ENCODE measurements at places on chromosomes 16 and 17. TPM values are rescaled to one million over a fixed set of nuclear protein-coding genes. Genes with fewer than 3 reads are reported as not detected.

DNA sequence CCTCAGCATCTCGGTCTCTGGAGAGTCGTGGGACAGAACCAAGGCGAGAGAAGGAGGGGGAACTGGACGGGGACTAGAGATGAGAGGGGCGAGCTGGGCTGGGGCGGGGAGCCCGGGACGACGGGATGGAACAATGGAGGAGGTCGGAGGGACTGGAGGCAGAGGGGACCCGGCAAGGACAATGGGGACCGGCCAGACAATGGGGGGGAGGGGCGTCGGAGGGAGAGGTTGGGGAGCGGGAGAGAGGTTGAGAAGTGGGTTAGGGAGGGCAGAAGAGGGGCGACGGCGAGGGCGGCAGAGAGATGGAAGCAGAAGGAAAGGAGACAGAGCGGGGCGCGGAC, 719 bp downstream of the NGFR start:
- no peak for DNase-seq

GRCh38 chr17:77089124-77089490, 51.7 kb upstream of the SEC14L1 start:
- no peak for DNase-seq

DNA sequence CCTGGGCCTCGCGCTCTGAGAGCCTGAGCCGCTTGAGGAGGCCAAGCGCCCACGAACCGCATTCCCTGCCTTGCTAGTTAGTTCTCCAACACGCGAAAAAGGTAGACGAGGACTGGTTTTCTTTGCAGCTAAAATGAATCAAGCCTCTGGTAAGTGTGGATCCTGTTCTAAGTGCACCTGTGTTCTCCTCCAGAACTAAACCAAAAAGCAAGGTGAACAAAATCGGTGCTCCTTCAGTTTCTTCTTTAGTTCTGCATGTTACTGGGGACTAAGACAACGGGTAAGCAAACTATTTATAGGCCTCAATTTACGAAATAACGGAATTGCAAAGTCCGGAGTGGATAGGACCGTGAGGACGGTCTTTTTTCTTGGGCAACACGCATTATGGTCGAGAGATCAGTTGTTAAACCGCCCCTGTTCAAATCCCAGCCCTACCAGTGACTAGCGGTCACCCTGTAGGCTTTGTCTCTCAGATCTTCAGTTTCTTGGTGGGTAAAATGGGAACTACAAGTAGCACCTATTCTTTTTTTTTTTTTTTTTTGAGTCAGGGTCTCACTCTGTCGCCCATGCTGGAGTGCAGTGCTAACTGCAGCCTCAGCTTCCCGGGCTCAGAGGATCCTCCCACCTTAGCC, 993 bp upstream of the ANKRD11 start:
- no peak for DNase-seq

DNA sequence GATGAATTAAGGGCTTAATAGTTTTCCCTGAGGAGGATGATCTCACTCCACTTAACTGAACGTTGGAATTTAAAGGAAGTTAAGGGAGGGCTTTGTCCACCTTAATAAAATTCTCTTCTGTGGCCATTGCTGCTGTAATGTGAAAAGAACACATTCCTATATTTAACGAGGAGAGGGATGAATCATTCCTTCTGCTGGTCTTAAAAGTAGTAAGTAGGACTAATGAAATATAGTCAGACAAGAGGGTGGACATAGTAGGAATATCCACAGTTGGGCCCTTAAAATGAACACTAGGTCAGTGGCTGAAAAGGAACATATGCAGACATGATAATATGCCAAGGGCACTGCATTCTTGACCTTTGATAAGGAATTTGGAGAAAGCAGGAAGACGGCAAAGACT, 405.6 kb downstream of the PMP22 start:
- no peak for DNase-seq

DNA sequence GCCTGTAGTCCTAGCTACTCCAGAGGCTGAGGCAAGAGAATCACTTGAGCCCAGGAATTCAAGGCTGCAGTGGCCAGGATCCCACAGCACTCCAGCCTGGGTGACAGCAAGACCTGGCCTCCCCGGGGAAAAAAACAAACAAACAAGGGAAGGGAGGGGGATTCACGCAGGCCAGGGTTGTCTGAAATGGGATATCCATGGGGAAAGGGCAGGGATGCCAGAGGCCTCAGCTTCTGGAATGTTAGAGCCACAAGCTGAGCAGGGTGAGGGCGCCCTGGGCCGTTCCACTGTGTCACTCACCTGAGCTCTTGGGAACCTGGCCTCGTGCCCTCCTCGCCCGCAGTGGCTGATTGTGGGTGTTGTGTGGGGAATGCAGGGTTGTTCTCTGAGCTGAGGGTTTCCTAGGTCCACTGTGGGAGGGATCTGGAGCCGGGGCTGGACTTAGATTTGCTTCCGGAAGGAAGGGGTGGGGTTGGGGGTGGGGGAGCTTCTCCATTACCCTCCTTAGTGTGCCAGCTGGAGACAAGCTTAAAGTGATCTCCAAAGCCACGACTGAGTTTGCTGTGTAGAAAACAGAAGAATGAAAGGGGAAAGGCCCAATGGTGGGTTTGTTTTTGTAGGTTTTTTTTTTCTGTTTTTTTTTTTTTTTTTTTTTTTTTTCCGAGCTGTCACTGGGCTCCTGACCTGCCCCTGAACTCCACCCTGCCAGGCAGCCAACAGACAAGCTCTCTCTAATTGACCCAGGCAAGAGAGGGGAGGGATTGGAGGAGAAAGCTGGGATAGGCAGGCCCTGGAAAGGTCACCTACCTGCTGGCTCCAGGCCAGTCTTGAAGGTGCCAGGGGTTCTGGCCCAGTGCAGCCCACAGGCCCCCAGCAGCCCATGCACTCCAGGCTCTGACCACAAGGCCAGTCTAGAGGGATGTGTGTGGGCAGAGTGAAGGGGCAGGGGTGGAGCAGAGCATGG, at the start of gene SULT1A1:
Gene SULT1A1, minus strand, starts transcription at position 414 of the 964 bp plus-strand sequence. CDS start 1,189 bp downstream, outside the sequence.
- DNase-seq = no peak

- DNase-seq = peak; percentile 17
Observed at GRCh38 chr16:28981517-28981916, 3.3 kb upstream of the LAT start.

GRCh38 chr16:66850115-66850815, 6.1 kb downstream of the CA7 start:
- no peak for DNase-seq

DNA sequence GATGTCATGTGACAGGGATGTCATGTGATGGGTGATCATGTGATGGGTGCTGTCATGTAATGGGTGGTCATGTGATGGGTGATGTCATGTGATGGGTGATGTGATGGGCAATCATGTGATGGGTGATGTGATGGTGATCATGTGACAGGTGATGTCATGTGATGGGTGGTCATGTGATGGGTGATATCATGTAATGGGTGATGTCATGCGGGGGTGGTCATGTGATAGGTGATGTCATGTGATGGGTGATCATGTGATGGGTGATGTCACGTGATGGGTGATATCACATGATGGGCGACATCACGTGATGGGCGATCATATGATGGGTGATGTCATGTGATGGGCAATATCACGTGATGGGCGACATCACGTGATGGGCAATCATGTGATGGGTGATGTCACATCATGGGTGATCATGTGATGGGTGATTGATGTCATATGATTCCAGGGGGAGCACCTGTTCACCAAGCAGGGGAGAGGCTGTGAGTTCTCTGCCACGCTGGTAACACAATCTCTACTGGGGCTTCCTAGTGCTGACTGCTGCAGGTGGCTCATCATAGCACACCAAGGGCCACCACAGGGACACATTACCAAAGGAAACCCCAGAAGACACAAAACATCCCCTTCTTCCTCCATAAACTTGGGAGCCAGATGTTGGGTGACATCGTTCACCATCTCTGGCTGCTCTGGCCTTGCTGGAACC, 16.5 kb downstream of the CD300LB start:
- DNase-seq = no peak

- no peak for DNase-seq
Observed at GRCh38 chr16:27481282-27481934, 68.3 kb downstream of the GTF3C1 start.

- DNase-seq = no peak
Observed at GRCh38 chr17:50609380-50610074, 25.2 kb upstream of the ABCC3 start.

DNA sequence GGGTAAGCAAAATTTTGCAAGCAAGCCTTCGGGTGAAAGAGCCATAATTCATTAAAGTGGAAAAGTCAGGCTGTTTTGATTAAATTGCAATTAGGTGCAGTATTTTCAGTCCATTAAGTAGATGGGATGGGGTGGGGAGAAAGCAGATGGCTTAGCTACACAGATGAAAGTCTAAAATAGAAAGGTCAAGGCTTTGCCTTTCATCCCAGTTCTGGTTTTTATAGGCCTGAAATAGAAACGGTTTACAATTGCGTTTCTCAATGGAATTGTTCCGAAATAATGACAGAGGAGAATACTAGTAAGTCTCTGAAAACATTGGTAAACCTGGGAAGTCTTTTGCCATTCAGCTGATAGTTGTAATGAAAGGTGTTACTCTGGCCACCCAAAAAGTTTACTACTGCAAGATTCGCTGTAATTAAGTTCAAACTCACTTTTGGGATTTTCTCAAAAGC, 1.5 kb downstream of the PPM1E start:
- no peak for DNase-seq

- DNase-seq = no peak
Observed at GRCh38 chr17:11545002-11545401, 53.3 kb upstream of the DNAH9 start.

DNA sequence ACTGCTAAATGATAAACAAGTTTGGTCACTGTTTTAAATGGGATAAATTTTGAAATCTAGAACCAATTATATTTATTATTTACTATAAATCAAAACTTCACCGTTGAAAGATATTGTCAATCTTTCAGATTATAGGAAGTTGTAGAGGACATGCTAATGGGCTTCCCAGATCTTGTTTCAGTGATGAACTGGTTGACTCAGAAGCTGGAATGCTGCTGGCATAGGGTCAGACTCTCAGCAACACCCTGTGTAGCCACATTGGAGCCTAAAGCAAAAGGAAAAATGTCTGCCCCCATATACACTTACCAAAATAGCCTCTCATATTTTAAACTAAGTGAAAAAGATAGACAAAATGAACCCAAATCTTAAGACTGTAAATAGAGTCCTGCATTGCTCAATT, 916.9 kb upstream of the SOX9 start:
- no peak for DNase-seq

- no peak for DNase-seq
Observed at GRCh38 chr16:2008631-2009163, 924 bp downstream of the ZNF598 start.

DNA sequence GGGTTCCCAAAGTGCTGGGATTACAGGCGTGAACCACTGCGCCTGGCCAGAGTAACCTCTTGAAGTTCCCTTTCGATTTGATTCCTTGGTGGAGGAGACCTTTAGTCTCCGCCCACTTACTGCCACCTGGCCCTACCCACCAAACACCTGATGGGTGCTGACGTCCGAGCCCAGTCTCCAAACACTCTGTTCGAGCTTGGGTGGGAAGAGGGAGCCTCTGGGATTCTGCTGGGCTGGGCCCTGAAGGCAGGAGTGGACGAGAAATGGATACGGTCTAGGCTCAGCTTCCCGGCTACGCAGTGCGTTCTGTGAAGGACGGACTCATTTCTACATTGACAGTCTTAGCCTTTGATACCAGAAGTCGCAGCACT, 870 bp upstream of the ITGA3 start:
- no peak for DNase-seq

DNA sequence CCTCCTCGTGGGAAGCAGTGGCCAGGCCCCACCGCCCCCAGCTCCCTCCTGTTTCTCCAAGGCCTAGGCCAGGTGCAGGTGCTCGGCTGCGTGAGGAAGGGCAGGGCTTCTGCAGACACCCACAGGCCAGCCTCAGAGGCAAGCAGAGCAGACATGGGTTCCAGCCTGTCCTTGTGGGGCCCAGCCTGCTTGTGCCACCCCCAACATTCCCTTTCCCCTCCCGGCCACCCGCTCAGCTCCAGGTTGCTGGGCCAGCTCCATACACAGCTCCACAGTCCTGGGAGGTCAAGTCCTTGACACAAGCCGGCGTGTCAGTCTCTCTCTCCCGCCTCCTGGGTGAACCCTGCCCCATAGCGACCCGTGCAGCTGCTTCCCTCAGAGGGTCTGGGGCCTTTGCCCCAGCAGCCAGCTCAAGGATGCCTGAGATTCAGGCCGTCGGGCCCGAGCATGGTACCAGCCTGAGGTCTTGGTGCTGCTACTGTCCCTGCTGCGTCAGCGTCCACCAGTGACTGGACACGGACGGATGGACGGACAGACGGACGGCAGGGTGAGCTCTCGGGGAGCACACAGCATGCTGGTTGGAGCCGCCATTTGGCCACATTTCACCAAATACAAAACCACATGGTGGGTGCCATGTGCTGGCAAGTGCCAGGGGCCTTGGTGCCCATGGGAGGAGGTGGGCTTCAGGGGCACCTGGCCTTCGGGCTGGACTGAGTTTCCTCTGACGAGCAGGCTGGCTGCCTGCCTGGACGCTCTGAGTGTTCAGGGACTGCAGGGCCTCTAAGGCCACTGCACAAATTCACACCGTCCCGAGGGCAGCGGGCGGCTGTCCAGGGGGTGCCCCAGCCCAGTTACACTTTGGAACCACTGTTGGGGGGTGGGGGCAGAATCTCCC, 8.0 kb downstream of the SECTM1 start:
- no peak for DNase-seq

GRCh38 chr16:77424871-77425604, 9.8 kb downstream of the ADAMTS18 start:
- DNase-seq = no peak

DNA sequence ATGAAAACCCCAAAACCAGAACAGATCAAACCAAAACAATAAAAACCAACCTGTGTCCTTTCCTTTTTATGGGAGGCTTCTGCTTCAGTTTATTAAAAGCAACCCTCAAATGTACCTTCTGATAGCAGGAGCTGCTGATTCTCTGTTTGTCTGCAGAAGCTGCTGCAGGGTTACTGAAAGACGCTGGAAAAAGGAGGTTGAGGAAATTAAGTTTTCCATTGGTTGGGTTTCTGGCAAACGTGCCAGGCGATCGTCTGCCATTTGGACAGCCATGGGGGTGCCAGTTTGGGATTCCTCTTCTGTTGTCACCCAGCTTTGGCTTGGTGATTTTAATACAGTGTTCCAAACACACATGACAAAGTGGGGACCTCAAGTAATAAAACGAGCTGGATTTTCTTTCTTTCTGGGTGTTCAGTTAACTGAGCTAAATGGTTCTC, 185.4 kb upstream of the ZFHX3 start:
- DNase-seq = no peak

DNA sequence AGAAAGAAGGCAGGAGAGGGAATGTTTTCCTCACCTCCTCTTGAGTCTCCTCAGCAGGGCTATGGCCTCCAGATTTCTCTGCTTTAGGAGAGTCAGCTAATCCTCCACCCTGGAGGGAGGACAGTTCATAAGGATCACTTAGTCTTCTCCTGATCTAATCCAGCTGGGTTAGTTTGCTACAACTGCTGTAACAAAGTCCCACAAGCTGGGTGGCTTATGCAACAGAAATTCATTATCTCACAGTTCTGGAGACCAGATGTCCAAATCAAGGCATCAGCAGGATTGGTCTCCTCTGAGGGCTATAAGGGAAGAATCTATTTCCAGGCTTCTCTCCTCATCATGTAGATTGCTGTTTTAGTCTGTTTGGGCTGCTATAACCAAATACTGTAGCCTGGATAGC, 40.6 kb upstream of the XYLT1 start:
- DNase-seq = no peak

GRCh38 chr17:59431601-59432000, 100.1 kb downstream of the YPEL2 start:
- no peak for DNase-seq

GRCh38 chr16:228151-228851, 948 bp downstream of the LUC7L start:
- no peak for DNase-seq

- DNase-seq = no peak
Observed at GRCh38 chr17:44970136-44970741, 2.1 kb upstream of the C1QL1 start.

HBA1 gene
- 4.4 TPM for total RNA-seq

FOXN1 gene
- not detected for total RNA-seq

SLFN12L gene
- 0.33 TPM for total RNA-seq

SLC16A13 gene
- total RNA-seq = 13.1 TPM

NACA2 gene
- not detected for total RNA-seq

Measured in Panc1 (cell line).